Stimulated activated CD4-positive, alpha-beta T cell treated with anti-CD3 and anti-CD28 coated beads, TNF-alpha, amount 100 ng/mL, for 1 hour (primary cell): ENCODE measurements at places on chromosomes 3 and 15.

DNA sequence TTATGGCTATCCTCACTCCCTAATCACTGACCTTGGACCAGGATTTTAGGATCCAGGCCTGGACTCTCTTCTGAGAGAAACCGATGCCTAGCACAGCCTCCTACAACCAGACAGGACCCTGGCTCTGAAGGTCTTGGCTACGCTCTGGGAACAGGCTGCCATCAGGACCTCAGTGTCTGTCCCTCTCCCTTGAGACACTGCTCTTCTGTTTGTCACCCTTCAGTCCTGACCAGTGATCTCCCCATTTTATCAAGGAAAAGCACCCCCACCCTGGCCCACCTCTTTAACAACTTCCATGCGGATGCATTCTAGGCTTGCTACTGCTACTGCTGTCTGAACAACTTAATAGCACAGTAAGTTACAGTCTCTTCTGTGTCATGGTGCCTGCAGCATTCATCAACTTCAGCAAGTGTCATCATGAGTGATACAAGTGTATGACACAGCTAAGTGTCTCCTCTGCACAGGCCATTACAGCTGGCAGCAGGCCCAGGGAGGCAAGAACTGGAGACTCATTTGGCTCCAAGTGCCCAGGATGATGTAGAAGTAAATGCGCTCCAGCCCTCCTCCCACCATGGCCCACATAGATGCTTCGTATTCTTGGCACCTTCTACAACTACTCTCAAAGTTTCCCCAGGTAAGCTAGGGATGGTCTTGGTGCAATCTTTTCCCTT lies 302.4 kb downstream of the EPHB1 start:
- no peak for DNase-seq

DNA sequence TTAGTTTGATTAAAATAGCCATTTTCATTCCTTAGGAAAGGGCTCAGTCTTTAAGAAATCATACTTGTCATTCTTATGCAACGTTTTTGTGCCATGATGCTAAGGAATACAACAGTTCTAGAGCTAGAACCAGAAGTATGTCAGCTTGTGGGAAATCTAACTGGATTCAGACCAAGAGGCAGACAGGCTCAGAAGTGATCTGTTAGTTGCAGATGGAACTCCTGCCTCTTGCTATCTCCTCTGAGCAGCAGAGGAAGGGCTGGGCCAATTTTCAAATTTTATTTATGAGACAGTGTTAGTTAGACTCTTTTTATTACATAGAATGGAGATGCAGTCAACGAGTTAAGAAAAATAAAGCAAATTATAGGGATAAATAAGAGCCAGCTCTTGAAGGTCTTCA lies 48.5 kb upstream of the RYR3 start:
- no peak for DNase-seq

GRCh38 chr3:125605756-125606155 lies 10.5 kb upstream of the OSBPL11 start:
- DNase-seq = no peak

DNA sequence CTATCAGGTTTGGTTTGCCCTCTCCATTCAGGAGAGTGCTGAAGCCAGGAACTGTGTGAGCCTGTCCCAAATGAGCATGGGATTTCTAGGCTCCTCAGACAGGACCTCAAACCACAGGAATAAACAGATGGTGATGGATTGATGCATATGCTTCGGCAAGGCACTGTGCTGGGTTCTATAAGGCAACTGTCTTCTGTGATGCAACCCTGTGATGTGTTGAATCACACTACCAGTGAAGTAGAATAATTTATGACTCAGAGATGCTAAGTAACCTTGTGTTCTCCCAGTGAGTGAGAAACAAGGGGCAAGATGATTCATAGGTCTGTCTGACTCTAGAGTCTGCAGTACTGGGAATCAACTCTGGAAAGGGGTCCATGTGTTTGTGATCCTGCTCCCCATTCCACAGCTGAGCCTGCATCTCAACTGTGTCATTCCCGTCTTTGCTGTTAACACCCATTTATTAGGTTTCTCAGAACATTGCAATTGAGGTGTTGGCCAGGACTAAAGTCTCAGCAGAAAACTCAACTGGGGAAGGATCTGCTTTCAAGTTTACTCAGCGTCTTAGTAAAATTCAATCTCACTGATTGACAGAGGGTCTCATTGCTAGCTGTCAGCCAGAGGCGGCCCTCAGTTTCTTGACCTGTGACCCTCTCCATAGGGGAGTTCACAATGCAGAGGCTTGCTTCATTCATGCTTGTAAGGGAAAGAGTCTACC lies 510.1 kb upstream of the CFAP20DC start:
- DNase-seq = no peak

DNA sequence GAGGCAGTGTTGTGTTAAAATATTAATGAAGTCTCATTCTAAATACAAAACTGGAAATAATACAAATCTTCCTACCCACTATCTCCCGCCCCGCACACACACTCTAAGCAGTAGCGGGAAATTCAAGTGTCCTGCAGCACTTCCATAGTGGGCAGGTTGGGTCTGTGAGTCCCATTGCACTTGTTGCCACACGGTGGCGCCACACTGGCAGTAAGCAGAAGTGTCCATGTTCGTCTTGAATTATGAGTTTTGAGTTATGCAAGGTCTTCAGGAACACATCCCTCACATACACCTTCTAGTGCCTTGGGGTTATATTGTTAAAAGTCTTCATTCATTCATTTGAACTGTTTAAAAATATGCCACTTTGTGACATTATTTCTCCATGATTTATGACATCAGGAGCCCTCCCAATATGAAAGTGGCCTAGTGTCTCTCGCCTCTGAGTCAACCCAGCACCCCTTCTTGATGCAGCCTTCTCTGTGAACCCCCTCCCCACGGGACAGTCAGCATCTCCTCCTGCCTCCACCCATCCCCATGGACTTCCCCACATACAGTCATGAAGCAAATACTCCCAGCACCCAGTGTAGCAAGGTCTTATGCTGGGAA lies 17.6 kb upstream of the CCDC174 start:
- peak; percentile 37 for DNase-seq

GRCh38 chr15:33788906-33789540 lies 179.3 kb upstream of the CHRM5 start:
- DNase-seq = no peak

DNA sequence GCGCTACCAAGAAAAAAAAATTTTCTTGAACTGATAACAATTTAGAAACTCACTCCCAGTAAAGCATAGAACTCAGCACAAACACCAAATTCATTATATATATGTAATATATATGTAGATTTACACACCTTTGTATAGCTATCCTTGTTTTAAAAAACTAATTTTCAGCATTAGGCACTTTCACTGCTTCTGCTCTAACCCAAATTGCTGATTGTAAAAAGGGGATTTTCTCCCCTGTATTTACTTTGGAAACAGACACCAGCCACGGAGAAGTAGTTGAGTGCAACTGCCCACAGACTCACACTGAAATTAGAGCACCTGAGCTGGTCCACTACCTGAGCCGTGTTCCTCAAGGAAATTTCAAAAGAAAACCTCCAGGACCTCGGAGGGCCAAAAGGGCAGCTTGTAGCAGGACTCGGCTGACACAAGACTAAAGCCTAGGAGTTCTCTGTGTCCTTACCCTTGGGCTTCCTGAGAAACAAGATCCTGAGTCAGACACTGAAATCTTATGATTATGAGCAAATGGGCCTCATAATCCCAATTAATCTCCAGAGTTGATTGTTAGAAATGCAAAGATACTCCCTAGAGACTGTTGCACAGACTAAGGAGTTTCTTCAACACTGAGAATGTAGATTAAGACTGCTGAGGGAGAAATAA lies 106.0 kb downstream of the TNIK start:
- no peak for DNase-seq

DNA sequence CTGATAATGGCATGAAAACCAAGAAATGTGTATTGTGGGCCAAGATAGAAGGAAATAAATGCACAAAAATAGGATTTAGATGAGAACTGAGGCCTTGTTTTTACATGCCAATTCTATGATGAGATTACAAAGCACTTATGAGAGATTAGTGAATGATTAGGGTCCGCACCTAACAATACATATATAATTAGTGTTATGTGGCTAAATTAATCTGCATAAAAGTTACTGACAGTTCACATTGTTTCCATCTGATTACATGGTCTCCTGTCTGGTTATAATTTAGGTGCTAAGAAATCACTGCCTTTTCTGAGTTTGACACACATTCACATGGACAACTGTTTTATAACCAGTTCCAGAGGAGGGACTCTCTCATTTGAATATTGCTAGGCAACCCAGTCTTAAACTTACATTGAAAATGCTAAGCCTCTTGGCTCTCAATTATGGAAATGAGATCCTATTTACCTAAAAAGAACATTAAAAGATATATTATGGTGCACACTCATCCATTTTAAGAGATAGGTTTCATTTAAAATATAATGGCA lies 117.0 kb upstream of the ARL6 start:
- DNase-seq = no peak

DNA sequence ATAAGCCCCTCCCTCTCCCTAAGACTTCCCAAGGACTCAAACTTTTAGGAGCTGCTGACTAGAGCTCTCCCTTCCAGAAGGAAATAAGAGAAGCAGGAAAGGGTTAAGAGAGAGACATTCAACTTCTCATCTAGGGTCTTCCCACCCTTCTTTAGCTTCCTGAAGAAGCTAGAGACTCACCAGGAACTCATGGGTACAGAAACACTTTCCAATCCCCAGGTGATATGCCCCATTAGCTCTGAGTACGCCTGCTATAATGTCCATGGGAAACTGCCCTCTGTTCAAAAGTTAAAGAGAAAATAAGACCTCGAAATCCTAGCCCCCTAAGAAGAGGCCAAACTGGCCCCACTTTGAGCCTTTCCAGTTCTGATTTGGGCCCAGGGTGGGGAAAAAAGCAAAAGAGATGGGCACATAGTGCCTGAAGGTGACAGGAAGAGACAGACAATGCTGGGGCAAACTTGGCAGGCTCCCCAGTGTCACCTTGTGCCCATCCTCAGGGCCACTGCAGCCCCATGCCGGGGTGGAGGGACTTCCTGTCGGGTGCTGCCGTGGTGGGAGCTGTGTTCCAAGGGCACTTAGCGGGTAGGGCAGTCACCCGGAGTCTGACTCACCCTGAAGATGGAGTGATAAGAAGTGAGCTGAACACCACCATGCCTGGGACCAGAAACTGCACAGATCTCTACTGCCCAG lies 29.5 kb downstream of the CCDC12 start:
- peak; percentile 39 for DNase-seq

GRCh38 chr3:190265796-190266195 lies 56.5 kb downstream of the CLDN1 start:
- no peak for DNase-seq

- no peak for DNase-seq
These were observed 214.2 kb downstream of the MEIS2 start for GRCh38 chr15:36886191-36886590.

DNA sequence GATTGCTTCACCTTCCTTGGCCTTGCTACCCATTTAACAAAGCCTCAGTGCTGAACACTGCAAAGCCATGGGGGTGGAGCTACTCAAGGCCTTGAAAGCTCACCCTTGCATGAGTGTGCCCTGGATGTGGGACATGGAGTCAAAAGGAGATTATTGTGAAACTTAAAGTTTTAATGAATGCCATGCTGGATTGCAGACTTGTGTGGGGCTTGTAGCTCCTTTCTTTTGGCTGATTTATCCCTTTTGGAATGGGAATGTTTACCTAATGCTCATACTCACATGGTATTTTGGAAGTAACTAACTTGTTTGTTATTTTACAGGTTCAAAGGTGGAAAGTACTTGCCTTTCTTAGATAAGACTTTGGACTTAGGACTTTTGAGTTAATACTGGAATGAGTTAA lies 538.5 kb upstream of the NECTIN3 start:
- no peak for DNase-seq

- no peak for DNase-seq
These were observed 583.4 kb upstream of the ROBO1 start for GRCh38 chr3:80351201-80351600.

GRCh38 chr15:79950247-79950646 lies 20.7 kb downstream of the BCL2A1 start:
- no peak for DNase-seq

DNA sequence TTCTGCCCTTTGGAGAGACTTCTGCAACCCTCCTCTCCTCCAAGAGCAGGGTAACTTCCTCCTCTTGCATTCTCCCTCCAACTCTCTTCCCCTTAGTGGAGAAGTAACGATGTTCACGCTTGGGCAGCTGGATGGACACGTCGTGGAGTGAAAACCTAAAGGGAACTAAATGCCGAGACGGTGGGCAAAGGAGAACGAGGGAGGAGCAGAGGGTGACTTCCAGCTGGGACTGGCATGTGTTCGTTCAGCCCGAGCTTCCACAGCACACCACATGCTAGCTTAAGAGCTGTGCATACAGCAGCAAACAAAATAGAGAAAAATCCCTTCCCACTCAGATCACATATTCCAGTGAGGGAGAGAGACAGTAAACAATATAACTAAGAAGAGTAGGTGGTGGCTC lies 179.8 kb downstream of the SLCO3A1 start:
- no peak for DNase-seq

- no peak for DNase-seq
These were observed 36.8 kb upstream of the KLHL25 start for GRCh38 chr15:85831415-85832113.

DNA sequence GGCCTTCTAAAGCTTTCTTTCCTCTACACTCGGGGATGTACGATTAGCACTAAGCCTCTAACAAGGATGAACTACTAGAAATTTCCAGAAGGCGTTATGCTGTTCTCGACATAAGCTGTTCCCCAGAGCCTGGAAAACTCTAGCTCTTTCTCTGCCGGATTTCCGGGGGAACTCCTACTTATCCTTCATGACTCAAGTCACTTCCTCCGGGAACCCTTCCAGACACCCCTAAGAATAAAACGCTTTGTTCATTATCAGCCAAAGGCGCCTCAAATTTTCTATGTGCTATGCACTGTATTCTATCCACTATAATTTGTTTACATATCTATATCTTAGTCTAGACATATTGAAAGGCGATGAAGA lies 455 bp upstream of the SNAP23 start:
- DNase-seq = no peak

DNA sequence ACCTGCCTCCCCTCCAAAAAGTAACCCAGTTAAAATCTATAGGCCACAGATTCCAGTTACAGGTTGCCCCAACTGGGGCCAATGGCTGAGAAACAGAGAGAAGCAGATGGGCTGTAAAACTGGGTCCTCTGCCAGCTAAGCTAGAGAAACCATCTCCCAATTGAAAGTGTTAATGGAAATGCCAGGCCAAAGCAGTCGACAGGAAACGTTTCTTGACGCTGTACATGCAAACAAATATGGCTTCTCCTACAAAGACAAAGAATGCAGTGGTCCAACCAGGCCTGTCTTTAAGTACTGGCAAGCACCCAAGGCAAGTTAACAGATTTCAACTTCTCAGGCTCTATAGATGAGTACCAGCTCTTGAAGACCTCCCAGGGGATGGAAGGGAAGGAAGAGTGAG lies 71.3 kb downstream of the MAGI1 start:
- DNase-seq = no peak

DNA sequence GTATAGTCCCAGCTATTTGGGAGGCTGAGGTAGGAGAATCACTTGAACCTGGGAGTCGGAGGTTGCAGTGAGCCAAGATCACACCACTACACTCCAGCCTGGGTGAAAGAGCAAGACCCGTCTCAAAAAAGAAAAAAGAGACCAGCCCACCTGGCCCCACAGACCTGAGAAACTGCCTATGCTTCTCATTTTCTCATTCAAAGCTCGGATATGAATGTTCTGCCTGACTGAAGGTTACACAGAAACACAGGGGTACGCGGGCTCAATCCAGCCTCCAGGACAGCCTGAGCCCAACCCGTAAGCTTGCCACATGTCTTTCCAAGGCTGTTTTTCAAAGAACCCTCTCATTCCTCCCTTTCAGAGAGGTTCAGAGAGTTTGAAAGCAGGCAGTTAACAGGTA lies 9.7 kb upstream of the LRRC15 start:
- no peak for DNase-seq

GRCh38 chr3:191356631-191357439 lies 26.5 kb upstream of the UTS2B start:
- DNase-seq = no peak

GRCh38 chr3:141276398-141276797 lies 44.8 kb downstream of the PXYLP1 start:
- DNase-seq = no peak
